ENCODE measurements at places on chromosomes 4 and X.

DNA sequence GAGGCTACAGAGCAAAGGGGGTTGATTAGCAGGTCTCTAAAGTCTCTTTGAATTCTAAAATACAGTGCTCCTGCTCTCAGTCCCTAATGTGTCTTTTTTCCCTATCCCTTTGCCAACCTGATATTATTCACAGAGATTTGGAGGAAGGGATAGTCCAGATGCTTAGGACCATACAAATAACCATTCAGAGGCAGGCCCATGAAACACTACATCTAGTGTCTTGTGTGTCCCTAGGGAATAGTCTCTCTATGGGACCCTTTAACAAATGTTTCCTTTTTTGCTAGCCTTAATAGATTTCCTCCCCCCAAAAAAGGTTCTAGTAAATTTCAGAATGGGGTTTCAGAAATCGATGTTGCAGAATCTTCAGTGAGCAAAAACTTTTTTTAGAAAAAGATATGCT, 1.7 kb downstream of the NR0B1 start:
- no peak for DNase-seq

DNA sequence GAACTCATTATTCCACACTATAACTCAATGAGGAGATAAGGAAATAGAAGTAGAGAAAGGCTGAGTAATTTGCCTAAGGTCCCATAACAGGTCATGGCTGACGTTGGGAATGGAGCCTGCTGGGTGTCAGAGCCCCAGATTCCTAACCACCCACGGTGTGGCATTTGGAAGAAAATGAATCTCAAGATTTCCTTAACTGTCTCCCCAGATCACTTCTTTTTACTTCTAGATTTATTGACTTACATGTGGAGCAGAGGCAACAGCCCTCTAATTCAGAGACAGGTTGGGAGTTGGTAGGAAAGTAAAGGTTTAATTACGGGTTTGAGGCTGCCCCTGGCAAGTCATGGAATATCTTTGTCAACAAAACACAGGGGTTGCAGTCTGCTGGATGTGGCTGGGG, 134.0 kb downstream of the ARHGAP10 start:
- no peak for DNase-seq

GRCh38 chr4:85724791-85725563, 250.0 kb downstream of the ARHGAP24 start:
- DNase-seq, result no peak

- DNase-seq, result no peak
Measured at GRCh38 chr4:114512595-114513295, 85.9 kb upstream of the UGT8 start.

- DNase-seq, result no peak
Measured at GRCh38 chr4:181909368-181909767, 333.8 kb upstream of the TENM3 start.
